ENCODE measurements at places on chromosomes 16 and 17.

- DNase-seq, result no peak
Measured at GRCh38 chr17:47785538-47786123, 36.0 kb downstream of the OSBPL7 start.

- DNase-seq, result no peak
Measured at GRCh38 chr16:19872935-19873334, 11.7 kb downstream of the GPRC5B start.

DNA sequence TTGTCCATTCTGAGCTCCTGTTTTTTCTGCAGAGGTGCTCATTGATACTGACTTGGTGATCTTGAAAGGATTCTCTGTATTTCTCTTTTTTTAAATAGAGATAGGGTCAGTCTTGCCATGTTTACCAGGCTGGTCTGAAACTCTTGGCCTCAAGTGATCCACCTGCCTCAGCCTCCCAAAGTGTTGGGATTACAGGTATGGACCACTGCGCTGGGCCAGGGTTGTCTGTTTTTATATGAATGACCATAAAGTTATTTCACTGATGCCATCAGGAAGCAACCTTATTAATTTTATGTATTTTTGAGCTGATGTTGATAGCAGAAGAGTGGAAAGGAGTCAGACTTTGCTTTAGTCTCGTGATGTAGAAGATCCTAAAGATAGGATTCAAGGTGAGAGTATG, 35.7 kb upstream of the METTL9 start:
- DNase-seq, result no peak

DNA sequence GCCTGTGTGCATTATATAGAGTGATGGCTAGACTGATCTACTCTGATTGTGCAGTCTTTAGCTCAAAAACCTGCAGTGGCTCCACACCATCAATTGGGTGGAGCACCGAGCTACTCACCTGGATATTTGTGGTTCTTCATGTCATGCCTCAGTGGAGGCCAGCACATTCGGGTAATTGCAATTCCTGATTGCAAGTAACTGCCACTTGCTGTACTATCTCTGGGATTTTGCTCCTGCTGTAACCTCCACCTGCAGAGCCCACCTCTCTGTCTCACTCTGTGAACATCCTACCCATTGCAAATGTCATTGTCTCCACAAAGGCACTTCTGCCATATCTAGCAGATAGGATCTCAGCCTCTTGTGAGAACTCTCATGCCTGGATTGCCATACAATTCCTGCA, 1.7 kb upstream of the CCL1 start:
- no peak for DNase-seq

DNA sequence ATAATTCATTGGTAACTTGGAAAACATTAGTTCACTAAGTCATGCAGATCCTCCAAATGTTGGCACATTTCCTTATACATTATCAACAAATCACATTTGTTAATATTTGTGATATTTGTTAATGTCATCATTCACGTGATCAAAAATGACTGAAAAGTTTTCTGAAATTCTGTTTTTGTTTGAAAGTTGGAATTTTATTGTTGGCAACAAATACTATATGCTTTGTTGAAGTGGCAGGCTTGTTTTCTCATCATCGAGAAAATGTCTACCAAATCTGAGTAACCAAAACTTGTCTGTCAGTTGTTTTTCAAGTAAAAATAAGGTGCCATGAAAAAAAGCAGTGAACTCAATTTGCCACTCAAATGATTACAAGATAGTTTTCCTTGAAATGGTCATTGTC, 62.8 kb downstream of the NACA2 start:
- no peak for DNase-seq

All from CMK (cell line).